ENCODE measurements at places on chromosomes 13 and 19. TPM values are rescaled to one million over a fixed set of nuclear protein-coding genes. Genes with fewer than 3 reads are reported as not detected.

GRCh38 chr13:46561691-46562090 lies 8.7 kb downstream of the LRCH1 start:
- DNase-seq, result peak; percentile 48

DNA sequence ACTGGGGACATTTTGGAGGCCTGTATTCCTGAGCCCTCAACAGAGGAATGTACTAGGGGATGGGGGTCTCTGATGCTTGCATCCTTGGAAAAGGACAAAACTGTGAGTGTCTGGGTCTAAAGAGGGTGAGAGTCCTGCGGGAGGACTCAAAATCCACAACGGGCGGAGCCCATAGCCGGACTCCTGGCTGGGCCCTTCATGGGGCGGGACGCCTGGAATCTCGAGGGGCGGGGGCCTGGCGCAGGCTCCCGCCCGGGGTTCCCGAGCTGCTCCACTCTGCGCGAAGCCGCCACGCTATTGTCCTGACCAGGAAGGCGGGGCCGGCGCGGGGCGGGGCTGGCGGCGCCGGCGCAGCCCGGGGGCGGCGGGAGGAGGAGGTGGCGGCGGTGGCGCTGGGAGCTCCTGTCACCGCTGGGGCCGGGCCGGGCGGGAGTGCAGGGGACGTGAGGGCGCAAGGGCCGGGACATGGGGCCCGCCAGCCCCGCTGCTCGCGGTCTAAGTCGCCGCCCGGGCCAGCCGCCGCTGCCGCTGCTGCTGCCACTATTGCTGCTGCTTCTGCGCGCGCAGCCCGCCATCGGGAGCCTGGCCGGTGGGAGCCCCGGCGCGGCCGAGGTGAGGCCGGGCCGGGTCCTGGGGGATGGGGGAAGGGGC lies at the start of gene APLP1:
TSS of gene APLP1 (plus strand) at position 403 of the 651 bp plus-strand sequence. CDS start at position 466, 63 bp downstream.
- DNase-seq, result peak; percentile 53

DNA sequence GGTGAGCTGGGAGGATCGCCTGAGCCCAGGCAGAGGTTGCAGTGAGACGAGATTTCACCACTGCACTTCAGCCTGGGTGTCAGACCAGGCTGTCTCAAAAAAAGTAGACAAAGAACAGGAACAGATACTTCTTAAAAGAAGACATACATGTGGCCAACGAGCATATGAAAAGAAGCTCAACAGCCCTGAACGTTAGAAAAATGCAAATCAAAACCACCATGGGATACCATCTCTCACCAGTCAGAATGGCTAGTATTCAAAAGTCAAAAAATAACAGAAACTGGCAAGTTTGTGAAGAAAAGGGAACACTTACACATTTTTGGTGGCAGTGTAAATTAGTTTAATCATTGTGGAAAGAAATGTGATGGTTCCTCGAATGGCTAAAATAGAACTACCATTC lies 3.0 kb upstream of the LGALS14 start:
- no peak for DNase-seq

DNA sequence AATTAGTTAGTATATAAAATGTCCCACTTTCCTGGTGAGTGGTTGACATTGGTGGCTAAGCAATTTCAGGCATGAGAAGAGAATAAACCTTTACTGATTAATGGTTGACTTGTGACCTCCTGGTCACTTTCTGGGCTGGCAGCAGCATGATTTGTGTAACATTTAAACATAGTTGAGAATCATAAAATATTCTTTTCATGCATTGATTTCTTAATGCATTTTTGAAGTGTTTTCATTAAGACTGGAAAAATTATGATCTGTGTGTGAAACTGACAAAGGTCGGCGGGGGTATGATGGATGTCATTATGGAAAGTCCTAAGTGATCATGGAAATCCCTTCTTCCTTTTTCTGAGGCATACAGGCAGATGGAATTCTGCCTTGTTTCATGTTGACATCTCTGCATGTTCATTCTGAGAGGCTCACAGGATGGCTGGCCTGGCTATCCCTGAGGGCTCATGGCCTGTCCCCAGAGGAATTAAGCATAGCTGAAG lies 98.7 kb upstream of the RNF113B start:
- no peak for DNase-seq

DNA sequence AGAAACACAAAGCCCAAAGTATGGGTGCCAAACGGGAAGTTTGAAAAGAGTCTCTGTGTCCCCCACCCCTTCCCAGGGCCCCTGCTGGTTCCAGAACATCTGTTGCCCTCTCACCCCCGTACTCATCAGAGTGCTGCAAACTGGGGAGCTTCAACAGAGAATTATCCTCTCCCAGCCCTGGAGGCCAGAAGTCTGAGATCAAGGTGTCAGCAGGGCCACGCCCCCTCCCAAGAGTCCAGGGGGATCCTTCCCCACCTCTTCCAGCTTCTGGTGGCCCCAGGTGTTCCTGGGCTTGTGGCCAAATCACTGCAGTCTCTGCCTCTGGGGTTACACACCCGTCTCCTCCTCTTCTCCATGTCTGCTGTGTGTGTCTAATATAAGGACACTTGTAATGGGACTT lies 183.4 kb downstream of the PTPRS start:
- no peak for DNase-seq

DNA sequence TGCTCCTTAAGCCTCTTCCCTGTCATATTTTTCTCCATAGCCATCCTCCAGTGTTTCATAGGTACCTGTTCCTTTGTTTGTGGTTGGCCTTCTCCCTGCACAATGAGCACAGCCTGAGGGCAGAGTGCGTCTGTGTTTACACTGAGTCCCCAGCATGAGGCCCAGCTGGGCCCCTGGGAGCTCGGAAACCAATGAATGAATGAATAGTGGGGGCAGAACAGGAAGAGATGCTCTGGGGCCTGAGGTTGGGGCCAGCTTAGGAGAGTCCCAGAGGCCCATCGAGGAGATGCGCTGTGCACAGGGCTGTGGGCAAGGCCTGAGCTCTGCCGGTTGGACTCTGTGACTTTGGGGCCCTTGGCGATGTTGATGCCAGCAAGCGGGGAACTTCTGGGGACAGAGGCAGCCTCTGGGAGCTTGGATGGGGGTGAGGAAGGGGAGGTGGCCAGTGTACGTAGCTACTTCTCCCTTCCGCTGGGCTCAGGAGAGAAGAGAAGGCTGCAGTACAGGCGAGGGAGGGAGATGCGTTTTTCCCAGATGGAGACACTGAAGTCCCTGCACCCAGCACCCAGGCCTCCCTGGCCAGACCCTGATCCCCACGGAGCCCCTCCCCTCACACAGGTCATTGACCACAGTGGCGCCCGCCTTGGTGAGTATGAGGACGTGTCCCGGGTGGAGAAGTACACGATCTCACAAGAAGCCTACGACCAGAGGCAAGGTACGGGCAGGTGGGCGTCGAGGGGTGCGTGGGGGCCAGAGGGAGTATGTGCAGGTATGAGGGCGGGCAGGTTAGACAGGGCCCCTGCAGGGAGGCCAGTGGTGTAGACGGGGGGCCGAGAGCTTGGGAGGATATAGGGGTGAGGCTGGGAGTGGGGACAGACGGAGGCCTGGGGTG lies 5.1 kb downstream of the TBCB start:
- no peak for DNase-seq

DNA sequence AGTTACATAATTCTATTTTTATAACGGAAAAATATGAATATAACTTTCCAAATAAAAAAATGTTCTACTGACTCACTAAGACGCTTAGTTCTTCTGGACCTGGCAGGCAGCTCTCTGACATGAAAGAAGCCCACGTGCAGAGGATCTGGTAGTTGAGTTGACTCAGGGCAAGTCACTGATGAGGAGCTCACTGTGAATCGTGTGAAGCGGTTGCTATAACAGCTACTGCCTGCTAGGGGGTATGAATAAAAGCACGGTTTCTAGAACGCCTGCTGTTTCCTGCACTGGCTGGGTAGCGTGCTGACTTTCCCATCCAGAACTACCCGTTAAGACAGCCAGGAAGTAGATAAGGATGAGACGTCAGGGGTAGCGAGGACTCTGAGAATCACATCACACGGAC lies 54.7 kb upstream of the WASF3 start:
- DNase-seq, result peak; percentile 68

- no peak for DNase-seq
These were observed 41.2 kb downstream of the ABCC4 start for GRCh38 chr13:95260031-95260525.

DNA sequence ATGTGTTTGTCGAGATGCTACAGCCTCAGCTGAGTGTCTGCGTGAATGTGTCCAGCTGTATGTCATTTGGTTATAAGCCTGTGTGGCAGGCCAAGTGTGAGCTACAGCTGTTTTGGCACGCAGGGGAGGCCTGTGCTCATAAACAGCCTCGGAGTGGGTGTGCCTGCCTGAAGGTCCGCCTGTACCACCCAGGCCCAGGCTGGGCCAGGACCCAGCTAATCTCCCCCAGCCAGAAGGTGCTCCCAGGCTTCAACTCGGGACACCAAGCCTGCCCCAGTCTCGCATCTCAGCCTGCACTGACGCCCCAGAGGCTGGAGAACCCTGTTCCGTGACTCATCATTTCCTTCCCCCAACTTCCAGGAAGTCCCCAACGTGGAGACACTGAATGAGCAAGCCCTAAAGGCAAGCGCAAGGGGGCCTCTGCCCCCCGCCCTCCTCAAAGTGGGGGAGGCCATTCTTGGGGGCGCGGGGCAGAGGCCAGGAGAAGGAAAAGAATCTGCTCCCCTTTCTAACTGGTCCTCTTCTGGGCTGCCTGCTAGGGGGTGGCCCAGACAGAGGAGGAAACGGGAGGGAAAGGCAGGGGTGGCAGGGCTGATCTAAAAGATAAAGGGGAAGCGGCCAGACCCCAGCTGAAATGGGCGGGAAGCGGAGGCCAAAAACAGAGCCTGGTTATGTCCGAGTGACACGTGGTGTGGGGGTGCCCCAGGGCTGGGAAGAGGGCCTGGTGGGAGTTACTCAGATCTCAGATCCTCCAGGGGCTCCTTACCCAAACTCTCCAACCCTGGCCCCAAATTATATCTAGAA lies 2.0 kb downstream of the SLC1A5 start:
- DNase-seq, result peak; percentile 94

DNA sequence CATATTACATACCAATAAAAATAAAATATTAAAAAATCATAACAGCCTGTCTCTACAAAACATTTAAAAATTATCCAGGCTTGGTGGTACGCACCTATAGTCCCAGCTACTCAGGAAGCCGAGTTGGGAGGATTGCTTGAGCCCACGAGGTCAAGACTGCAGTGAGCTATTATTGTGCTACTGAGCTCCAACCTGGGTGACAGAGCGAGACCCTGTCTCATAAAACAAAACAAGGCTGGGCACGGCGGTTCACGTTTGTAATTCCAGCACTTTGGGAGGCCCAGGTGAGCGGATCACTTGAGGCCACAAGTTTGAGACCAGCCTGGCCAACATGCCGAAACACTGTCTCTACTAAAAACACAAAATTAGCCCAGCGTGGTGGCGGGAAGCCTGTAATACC lies 52.2 kb upstream of the LSM14A start:
- DNase-seq, result no peak

- DNase-seq, result no peak
These were observed 28.3 kb downstream of the RCBTB2 start for GRCh38 chr13:48504606-48505005.

- DNase-seq, result no peak
These were observed 1.2 kb upstream of the EFNA2 start for GRCh38 chr19:1284293-1284978.

DNA sequence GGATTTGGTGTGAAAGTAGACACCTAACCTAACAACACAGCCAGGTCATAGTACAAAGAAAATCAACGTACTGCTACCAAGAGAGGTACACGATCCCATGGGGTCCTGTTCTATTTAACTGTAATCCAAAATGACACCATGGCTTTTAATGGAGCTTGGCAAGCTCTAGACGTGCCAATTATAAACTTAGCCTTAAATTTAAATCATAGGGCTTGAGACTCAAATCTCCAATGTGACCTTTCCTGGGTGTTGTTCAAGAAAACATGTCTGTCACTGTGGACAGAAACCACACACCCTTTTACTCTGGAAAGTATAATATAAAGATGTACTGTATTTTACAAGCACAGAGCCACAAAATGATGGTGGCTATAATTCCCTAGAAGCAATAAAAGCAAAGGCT lies 299.3 kb downstream of the ENOX1 start:
- DNase-seq, result no peak

- no peak for DNase-seq
These were observed 16.1 kb downstream of the SYDE1 start for GRCh38 chr19:15123031-15123890.

Gene CERS1
- 1.5 TPM for total RNA-seq

Gene RNF126
- total RNA-seq, result 18.0 TPM

Gene CASP14
- total RNA-seq, result not detected

Gene SYCN
- total RNA-seq, result not detected

Gene SLITRK1
- total RNA-seq, result not detected

Gene ICAM4
- total RNA-seq, result 1.8 TPM

Gene SLITRK6
- total RNA-seq, result 14.6 TPM

Gene EID2
- 9.1 TPM for total RNA-seq

Gene MAG
- not detected for total RNA-seq

Gene ZNF506
- 16.5 TPM for total RNA-seq

Gene PTH2
- total RNA-seq, result not detected

All from fibroblast of lung (primary cell).